ENCODE measurements at places on chromosomes 1 and 21.
A peak's percentile ranks its signal among the peaks of the same experiment; 100 is the strongest.

- no peak for DNase-seq
Observed at GRCh38 chr1:186292875-186293274, 82.2 kb downstream of the TPR start.

DNA sequence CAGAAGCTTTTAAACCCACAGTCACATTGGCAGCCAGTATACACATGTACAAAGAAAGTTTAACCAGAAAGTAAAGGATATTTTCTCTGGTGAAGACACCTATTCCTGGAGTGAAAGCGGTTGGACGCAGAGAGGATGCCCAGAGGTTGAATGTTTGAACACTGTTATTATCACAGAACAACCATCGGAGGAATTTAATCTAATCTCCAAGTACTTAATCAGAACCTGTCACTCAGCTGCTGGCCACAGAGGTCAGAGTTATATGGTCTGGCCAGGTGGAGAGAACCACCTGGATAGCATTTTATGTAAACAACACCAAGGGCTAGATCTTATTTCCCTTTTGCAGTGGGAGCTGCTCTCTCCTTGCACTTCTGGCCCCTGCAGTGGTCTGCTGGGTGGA lies 29.4 kb downstream of the SPATA46 start:
- no peak for DNase-seq

DNA sequence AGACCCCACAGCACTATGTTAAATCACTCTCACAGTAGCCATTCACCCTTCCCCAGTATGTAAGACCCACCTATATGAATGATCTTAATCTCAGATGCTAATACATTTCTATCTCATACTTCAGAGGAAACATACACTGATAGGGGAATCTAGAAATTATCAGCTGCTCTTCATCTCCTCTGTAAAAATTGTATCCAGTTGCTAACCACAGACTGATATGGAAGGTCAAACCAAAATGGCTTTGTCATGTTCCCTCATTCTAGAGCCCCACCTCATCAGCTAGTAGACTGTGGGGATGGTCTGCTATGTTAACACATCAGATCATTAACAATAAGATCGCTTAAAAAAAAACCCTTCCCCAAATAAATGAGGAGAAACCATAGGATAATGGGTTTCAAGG lies 71.7 kb downstream of the UBR4 start:
- DNase-seq: no peak

DNA sequence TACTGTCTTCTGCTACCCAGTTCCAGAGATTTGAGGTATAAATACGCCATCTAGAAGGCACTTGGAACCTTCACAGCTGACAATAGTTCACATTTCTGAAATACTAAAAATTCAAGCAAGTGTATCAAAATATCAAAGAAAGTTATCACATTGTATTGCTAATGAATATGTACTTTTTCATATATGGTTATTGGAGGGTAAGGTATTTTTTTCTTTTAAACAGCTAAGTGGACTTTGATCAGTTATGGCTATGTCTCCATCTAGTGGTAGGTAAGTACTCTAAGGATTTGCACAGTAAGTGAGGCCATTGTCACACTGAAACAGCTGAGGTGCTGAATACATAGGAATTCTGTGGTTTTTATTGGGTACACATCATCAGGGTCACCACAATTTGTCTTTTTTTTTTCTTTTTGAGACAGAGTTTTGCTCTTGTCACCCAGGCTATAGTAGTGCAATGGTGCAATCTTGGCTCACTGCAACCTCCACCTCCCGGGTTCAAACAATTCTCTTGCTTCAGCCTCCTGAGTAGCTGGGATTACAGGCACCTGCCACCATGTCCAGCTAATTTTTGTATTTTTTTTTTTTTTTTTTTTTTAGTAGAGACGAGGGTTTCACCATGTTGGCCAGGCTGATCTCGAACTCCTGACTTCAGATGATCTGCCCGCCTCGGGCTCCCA lies 49.1 kb upstream of the CR2 start:
- DNase-seq: peak; percentile 66

GRCh38 chr1:208183977-208184911 lies 59.9 kb downstream of the PLXNA2 start:
- no peak for DNase-seq

DNA sequence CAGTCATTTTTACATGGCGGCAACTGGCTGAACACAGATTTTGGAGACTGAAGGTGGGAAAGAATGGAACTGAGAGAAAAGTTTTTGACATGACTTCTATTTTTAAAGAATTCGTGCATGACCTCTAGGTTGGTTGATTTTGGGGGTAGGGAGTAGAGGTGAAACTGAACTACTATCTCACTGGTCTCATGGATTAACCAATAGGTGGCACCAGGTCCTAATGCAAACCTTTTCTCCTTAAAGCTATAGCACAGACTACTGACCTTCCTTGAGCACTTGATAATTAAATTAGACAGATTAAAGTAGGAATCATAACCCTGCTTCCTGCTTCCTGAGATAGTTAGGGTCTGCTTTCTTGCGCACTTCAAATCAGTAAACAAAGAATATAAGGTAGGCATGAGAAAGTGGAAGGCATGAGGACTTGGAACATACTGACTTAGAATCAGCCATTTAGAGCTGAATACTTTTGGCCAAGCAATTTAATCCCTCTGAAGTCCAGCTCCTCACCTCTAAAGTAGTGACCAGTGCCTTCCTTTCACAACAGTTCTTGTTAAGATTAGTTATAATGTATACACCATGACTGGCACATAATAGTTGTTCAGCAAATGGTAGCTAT lies 206.0 kb downstream of the CENPF start:
- no peak for DNase-seq

DNA sequence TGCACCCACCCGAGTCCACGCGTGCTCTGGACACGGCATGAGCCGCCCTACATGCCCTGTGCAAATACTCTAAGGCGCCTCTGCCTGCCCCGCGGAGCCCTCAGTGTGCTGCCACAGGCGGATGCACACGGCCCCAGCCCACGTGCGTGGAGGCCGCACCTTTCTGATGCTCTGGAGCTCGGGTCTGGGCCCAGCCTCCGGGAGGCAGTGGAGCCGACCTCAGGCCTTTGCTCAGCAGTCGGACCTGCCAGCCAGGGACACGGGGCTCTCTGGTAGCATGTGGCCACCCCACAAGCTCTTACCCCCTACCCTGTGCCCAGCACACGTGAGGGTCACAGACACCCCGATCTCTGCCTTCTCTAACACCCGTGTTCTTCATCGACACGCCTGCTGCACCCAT lies 2.1 kb downstream of the TMEM240 start:
- DNase-seq: no peak

- DNase-seq: no peak
Observed at GRCh38 chr1:63882048-63882704, 108.4 kb downstream of the ROR1 start.

- DNase-seq: no peak
Observed at GRCh38 chr21:41511858-41512257, 3.9 kb upstream of the TMPRSS2 start.

DNA sequence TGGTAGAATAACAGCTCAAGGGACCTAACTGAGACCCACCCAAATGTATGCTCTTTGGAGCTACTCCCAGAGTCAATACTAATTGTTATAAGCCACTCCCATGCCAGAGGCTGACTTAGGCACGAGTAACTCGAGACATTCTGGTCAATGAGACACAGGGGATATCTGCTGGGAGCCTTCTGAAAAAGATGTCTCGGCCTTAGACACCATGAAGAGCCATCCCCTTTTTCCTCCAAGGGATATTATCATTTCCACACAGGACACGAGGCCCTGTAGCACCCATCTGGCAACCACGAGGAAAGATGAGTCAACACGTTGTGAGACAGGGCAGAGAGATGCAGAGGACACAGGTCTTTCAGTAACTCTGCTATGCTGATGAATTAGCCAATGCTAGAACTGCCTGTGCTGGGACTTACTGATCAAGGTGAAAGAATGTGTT lies 30.7 kb downstream of the ITPKB start:
- no peak for DNase-seq

GRCh38 chr1:151994956-151995355 lies 1.3 kb upstream of the S100A10 start:
- no peak for DNase-seq

- no peak for DNase-seq
Observed at GRCh38 chr21:45319461-45320211, 31.9 kb upstream of the POFUT2 start.

DNA sequence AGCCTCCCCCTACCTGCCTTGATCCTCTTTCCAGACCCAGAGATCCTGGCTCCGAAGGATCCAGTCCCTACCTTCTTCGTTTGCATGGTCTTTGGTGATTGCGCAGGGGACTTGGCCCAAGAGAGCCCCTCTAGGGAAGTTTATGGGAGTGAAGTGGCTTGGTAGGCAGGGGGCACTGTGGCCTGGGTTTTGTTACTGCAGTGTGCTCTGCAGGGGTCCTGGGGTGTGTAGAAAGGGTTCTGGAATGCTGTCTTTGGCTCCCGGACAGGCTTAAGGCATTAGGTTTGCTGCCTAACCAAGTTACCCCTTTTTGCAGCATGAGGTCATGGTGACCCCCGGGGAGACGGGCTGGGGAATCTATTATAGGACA lies 3.8 kb downstream of the ATP8B2 start:
- DNase-seq: peak; percentile 68

GRCh38 chr1:227937838-227938145 lies 9.9 kb downstream of the WNT9A start:
- DNase-seq: no peak

DNA sequence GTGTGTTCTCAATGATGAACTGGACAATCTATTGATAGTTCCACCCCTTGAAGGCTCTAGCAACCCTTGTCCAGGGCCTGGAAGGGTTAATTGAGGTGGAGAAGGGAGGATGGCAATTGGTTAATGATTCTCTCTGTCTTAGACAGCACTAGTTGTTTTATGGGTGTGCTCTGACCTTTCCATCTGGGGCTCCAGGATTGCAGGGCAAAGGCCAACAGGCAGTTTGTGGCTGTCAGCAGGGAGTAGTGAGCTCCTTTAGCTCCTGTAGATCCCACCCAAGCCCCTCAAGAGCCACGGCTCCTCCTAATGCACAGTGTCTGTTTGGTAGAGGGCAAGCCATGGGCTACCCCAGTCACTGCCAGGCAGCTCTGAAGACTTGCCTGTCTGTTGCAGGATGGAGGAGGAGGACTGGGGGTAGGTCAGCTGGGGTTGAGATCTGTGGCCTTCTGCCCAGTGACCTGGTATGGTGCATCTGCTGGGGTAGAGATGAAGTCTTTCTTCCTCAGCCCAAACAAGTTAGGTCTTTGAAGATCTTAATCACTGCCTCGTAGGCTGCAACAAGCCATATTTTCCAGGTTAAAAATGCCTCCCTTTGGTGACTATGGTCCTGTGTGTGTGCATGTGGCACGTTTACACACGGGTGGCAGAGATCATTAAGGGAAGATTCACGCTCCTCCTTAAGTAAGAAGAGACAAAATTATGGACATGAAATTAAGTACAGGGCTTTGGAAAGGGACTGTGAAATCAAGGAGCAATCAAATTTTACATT lies 7.7 kb downstream of the MROH7 start:
- DNase-seq: no peak

GRCh38 chr1:209160230-209160629 lies 423.3 kb upstream of the CAMK1G start:
- DNase-seq: no peak

GRCh38 chr1:243726806-243727502 lies 123.1 kb downstream of the AKT3 start:
- DNase-seq: no peak

GRCh38 chr1:27258598-27258997 lies 24.2 kb downstream of the WDTC1 start:
- no peak for DNase-seq

- DNase-seq: no peak
Observed at GRCh38 chr1:178408871-178409270, 87.9 kb downstream of the CLEC20A start.

GRCh38 chr1:172468296-172468695 lies 24.4 kb upstream of the PIGC start:
- no peak for DNase-seq

DNA sequence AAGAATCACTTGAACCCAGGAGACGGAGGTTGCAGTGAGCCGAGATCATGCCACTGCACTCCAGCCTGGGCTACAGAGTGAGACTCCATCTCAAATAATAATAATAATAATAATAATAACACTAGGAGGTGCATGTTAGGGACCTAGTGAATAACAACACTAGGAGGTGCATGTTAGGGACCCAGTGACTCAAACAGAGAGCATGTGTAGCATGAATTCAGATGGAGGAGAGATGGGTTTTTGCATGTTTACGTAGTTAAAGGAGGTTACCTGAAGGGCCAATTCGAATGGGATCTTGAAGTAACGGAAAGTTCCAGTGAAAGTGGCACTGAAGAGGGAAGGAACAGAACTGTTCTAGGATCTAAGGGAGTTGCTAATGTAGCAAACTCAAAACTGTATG lies 7.1 kb upstream of the KCNK1 start:
- DNase-seq: no peak

DNA sequence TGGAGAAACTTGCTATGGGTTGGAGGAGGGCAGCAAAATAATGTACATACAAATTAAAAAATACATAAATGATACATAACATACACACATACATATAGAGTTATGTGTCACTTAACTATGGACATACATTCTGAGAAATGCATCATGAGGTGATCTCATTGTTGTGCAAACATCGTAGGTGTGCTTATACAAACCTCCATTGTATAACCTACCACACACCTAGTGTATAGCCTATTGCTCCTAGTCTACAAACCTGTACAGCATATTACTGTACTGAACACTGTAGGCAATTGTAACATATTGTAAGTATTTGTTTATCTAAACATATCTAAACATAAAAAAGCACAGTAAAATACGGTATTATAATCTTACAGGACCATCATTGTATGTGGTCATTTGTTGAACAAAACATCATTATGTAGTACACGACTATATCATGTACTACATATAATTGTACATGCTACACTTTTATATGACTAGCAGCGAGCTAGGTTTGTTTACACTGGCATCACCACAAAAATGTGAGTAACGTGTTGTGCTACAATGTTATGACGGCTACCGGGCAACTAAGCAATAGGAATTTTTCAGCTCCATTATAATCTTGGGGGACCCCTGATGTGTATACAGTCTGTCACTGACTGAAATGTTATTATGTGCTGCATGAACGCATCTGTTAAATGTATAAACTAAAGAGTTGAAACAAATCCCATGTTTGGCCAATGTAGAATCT lies 35.5 kb downstream of the ITGB3BP start:
- DNase-seq: peak; percentile 9

- peak; percentile 76 for DNase-seq
Observed at GRCh38 chr1:161038523-161039153, at the start of gene TSTD1. TSTD1 (minus strand) TSS chr1:161038964; CDS start chr1:161038889, 75 bp downstream.

- DNase-seq: no peak
Observed at GRCh38 chr1:167645625-167646414, 15.8 kb downstream of the RCSD1 start.

GRCh38 chr1:30572192-30572591 lies 151.2 kb downstream of the MATN1 start:
- no peak for DNase-seq
